ENCODE measurements at places on chromosomes 1 and 21.

GRCh38 chr1:232529747-232530146, 100.2 kb downstream of the SIPA1L2 start:
- DNase-seq = no peak

DNA sequence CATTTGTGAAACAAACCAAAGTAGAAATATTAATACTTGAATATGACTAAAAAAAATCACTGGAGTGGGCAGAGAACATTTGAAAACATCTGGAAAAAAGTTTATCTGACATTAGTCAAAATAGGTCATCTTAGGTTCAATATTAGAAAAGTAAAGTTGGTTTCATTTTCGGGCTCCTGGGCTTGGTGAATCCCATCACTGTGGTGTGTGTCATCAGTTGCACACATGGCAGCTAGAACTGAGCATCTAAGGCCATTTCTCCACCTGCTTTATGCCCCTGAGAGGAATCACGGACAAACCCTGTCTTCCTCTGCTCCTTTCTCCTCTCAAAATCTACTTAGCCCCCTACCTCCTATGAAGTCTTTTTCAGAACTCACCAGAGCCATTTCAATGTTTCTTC, 5.4 kb downstream of the HSD11B1 start:
- DNase-seq = no peak

DNA sequence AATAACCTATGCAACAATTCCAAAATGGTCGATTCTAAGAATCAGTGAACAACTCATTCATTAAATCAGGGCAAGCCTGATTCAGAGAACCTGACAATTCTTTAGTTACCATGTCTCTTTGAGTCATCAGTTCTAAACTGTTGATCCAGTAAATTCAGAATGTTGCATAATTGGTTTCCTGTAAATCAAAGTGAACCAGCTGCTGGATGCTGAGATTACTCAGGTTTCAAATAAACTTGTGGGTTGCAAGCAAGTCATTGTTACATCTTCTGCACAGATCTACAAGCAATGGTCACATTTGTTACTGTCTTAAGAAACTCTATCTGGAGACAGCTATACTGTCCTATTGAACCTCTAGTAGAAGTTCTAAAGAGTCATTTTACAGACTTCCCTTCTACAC, 16.5 kb downstream of the PLA2G2D start:
- peak; percentile 69 for DNase-seq

GRCh38 chr1:24248859-24249258, 61.8 kb upstream of the IFNLR1 start:
- DNase-seq = no peak

DNA sequence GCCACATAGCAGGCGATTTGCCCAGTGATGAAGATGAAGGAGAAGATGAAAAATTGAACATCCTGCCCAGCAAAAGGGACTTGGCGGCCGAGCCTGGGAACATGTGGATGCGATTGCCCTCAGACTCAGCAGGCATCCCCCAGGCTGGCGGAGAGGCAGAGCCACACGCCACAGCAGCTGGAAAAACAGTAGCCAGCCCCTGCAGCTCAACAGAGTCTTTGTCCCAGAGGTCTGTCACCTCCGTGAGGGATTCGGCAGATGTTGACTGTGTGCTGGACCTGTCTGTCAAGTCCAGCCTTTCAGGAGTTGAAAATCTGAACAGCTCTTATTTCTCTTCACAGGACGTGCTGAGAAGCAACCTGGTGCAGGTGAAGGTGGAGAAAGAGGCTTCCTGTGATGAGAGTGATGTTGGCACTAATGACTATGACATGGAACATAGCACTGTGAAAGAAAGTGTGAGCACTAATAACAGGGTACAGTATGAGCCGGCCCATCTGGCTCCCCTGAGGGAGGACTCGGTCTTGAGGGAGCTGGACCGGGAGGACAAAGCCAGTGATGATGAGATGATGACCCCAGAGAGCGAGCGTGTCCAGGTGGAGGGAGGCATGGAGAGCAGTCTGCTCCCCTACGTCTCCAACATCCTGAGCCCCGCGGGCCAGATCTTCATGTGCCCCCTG, 3.3 kb downstream of the ZBTB18 start:
- DNase-seq = no peak

GRCh38 chr1:24925963-24926362, 4.1 kb downstream of the RUNX3 start:
- no peak for DNase-seq

DNA sequence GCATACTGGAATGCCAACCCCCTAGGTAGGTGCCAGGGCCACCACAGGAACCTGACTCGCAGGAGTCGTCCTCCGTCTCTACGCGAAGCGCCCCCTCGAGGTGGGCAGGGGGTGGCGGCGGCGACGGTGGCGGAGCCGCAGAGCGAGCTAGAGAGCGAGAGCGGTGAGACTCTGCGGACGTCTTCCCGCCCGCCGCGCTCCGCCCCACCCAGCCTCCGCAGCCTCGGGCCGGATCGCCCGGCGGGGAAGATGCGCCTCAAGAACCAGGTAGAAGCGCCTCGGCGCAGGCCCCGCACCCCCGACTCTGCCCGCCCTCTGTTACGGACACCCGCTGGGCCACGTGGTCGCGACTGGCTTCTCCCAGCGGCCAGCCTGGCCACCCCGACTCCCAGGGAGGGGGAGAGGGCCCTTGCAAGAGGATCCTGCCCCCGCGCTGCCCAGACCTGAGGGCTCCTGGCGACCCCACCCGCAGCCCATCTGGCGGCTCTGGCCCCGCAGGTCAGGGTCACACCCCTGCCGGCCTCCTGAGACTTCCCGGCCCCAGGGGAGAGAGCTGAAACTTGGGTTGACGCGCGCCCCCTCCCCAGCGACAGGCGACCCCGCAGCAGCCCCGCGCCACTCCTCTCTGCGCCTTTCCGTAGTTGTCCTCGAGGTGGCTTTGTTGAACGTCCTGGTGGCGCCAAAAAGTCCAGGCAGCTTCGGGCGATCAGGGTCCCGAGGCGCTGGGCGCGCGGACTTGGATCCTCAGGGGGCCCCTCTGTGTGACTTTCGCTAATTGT, 24.4 kb upstream of the AGBL4 start:
- no peak for DNase-seq

GRCh38 chr21:34970167-34970500, 79.0 kb downstream of the RUNX1 start:
- no peak for DNase-seq

GRCh38 chr1:76824106-76824505, 43.2 kb upstream of the ST6GALNAC5 start:
- DNase-seq = no peak

- DNase-seq = no peak
Observed at GRCh38 chr1:30132602-30133286, 590.6 kb downstream of the MATN1 start.

DNA sequence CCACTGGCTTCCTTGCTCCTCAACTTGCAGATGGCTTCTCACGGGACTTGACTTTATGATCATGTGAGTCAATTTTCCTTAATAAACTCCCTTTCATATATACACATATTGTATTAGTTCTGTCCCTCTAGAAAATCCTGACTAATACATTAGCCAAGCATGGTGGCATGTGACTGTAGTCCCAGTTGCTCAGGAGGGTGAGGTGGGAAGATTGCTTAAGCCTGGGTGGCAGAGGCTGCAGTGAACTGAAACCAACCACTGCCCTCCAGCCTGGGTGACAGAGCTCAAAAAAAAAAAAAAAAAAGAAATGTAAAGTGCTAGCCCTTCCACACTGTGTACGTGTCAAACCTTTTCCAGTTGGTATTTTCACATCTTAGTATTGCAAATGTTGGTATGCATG, 857.0 kb downstream of the LTN1 start:
- DNase-seq = no peak

DNA sequence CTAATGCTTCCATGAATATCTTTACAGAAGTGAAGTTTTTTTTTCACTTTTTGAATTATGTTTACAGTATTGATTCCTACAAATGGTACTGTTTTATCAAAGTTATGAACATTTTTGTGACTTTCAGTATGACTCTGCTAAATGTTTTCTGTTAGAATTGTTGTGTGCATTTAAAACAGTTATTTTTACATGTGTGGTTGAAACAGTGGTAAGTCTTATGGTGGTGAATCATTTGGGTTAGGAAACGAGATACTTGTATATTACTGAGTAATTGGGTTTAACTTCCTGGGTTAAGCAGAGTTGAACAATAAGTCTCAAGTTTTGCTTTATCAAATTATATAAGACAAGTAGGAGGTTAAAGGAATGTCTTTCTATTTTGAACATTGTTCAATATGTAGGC, 66.8 kb downstream of the VPS13D start:
- DNase-seq = peak; percentile 75

- DNase-seq = no peak
Observed at GRCh38 chr1:44523593-44524591, 118.8 kb downstream of the RNF220 start.

GRCh38 chr21:22280851-22281250, 1282.6 kb downstream of the NCAM2 start:
- DNase-seq = no peak

All from HS-5 (cell line).